ENCODE measurements at places on chromosomes 4 and X. TPM values are rescaled to one million over a fixed set of nuclear protein-coding genes. Genes with fewer than 3 reads are reported as not detected.

Gene SFRP2
- total RNA-seq: 0.30 TPM

DNA sequence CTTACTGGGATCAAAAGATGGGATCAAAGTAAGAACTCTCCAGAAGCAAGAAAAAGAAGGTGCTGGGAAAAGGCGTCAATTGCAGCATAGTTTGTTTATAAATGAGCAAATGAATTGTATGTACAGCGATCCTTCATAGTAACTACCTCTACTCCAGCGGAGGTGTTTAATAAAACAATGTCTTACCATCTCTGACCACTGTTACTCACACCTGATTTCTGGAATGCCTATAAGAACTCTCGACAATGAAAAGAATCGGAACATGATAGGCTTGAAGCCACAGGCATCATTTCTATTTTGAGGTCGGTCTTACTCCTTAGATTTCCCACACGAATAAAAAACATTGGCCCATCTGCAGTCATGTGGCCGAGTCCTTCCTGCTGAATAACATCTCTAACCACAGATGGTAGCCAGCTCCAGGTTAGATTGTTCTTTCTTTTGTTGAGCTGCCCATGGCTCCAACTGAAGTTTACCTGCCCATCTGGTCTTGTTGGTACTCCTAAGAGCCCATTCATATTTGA is 67.6 kb downstream of the CLDN34 start:
- DNase-seq: no peak

DNA sequence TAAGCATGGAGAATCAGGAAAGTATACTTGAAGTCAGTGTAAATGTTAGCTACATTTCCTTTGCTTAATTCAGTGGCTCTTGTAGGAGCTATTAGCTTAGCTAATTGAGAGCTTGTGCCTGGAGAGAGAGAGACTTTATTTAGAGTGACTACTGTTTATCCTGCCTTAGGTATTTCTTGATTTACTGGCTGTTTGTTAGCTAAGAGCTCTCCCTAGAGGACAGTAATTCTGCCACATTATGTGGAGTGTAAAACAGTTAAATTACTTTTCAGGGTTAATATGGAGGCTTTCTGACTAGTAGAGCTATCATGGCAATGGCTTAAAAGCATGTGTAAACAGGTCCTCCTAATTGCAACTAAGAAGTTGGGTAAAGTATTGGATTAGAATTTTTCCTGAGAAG is 306.5 kb upstream of the TECRL start:
- DNase-seq: no peak

- DNase-seq: no peak
Measured at GRCh38 chr4:91128519-91128918, 1001.3 kb downstream of the CCSER1 start.

DNA sequence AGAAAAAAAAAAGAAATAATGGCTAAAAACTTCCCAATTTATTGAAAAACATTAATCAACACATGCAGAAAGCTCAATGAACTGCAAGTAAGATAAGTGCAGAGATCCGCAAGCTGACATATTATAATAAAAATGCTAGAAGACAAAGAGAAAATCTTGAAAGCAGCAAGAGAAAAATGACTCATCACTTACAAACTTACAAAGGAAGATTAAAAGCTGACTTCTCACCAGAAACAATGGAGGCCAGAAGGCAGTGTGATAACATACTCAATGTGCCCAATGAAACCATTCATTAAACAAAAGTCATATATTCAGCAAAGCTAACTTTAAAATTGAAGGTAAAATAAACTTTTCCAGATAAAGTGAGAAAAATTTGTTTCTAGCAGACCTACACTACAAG is 7.3 kb upstream of the BRWD3 start:
- peak; percentile 20 for DNase-seq

- DNase-seq: peak; percentile 80
Measured at GRCh38 chrX:22081475-22082092, 49.5 kb downstream of the PHEX start.

Gene UGT2B11
- total RNA-seq: not detected

GRCh38 chr4:153522802-153523094 is 56.6 kb downstream of the TMEM131L start:
- DNase-seq: no peak

Gene INTU
- 5.0 TPM for total RNA-seq

GRCh38 chr4:95532305-95532704 is 16.5 kb downstream of the UNC5C start:
- no peak for DNase-seq
